ENCODE measurements at places on chromosomes 4 and X.

DNA sequence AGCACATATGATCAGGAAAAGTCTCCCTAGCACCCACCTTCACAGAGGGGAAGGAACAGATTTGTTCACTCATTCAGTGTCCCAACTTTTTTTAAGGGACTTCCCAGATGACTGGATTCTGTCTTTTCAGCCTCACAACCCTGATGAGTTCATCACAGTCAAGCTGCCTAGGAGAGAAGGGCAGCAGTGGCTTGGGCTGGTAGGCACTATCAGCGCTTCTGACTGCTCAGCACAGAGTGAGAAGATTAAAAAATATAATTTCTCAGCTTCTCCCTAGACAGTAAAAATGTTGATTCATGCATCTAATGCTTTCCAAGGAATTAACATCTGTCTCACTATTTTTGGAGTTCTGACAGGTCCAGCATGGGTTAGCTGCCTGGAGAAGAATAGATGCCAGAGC lies 328.2 kb downstream of the DTHD1 start:
- no peak for DNase-seq

GRCh38 chrX:105331244-105331643 lies 110.8 kb upstream of the TEX13A start:
- no peak for DNase-seq

- DNase-seq, result no peak
Measured at GRCh38 chr4:93994175-93994994, 165.8 kb downstream of the ATOH1 start.

GRCh38 chr4:99276417-99276816 lies 14.4 kb downstream of the ADH1A start:
- DNase-seq, result no peak

- DNase-seq, result no peak
Measured at GRCh38 chr4:71976523-71976922, 55.3 kb upstream of the NPFFR2 start.

GRCh38 chrX:129746557-129747470 lies 8.0 kb downstream of the XPNPEP2 start:
- DNase-seq, result no peak

GRCh38 chrX:69138118-69138390 lies 27.2 kb downstream of the PJA1 start:
- DNase-seq, result no peak

- no peak for DNase-seq
Measured at GRCh38 chrX:2342874-2343273, 157.9 kb downstream of the DHRSX start.

DNA sequence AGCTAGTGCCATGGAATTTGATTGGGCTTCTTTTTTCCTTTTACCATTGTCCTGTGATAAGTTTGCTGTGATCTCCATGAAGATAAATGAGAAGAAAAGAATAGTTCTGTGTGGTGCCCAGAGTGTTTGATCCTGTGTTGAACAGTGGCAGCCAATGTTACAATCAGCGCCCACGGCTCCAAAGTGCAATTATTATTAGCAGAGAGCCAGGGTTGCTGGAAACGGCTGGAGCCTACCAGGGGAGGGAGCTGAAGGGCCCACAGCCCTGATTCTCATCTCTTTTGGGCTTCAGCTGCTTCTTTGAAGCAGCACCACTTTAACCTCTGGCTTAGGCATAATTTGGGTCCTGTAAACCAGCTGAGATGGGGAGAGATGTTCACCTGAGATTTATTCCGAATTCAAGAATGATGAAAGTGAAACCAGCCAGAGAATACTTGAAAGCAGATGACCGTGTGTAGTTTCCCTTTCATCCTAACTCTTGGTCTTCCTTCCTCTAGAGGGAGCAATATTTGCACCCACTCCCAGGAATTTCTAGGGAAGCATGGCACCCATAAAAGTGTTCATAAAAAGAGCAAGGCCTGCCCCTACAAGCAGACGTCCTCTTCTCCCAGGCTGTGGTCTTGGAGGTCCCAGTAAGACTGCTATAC lies 298.3 kb downstream of the EVC2 start:
- no peak for DNase-seq

DNA sequence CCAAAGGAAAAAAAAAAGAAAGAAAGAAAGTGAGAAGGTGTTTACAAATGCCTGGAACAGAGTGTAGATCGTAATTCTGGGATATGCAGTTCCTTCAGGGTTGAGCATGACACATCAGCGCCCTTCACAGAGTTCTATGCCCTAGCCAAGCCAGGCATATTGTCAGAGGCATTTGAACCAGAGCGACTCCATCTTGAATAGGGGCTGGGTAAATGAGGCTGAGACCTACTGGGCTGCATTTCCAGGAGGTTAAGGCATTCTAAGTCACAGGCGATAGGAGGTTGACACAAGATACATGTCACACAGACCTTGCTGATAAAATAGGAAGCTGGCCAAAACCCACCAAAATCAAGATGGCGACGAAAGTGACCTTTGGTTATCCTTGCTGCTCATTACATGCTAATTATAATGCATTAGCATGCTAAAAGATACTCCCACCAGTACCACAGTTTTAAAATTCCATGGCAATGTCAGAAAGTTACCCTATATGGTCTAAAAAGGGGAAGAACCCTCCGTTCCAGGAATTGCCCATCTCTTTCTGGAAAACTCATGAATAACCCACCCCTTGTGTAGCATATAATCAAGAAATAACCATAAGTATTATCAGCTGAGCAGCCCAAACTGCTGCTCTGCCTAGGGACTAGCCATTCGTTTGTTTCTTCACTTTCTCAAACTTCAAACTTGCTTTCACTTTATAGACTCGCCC lies 23.5 kb upstream of the LRBA start:
- no peak for DNase-seq

DNA sequence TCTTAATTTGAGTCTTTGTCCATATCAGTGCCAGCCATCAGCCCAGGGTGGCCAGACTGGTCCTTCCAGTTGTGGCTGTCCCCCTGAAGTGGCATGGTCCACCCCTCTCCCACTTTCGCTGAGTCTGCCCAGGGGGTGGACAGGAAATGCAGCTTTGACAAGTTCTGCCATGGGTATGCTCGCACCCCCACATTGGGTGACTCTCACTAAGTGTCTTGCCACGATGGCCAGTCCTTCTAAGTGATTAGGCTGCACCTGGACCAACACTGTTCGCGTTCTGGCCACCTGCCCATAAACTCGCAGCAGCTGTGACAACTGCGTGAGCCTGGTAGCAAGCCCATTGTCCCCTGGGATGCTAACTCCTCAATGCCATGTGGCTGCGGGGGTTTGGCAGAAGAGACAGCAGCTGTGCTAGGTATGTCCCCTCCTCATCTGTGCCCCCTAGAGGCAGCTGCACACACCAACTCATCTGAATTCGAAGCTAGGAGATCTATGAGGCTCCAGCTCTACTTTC lies 10.0 kb upstream of the LNX1 start:
- DNase-seq, result no peak

DNA sequence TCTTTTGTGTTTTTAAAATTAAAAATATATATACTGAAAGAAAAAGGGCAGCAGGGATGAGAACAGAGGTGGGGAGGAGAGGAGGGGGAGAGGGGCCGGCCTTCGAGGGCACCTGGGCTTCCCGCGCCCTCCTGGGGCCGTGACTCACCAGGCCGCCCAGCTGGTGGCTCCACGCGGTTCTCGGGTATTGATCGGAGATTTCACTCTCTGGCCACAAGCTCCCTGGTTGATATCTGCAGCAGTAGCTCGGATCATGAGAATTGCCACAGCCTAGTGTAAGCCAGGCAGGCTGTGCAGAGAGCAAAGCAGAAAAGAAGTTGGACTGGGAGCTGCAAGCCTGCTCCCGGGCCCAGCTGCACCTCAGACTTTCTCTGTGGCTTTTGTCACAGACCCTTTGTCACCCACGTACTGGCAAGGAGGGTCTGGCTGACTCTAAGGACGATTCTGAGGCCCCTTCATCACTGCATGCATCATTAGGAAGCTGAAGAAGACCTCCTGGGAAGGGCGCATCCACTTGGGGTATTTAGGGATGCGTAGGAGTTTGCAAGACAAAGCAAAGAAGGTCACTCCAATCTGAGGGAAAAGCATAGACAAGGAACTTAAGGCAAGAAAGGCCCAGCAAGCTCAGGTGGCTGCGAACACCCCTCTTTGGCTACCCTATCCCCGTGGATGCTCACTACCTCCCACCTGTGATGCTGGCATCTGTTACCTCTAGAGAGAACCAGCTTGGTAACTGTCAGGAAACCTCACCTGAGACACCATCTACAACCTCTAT lies 71.7 kb downstream of the CPZ start:
- no peak for DNase-seq

DNA sequence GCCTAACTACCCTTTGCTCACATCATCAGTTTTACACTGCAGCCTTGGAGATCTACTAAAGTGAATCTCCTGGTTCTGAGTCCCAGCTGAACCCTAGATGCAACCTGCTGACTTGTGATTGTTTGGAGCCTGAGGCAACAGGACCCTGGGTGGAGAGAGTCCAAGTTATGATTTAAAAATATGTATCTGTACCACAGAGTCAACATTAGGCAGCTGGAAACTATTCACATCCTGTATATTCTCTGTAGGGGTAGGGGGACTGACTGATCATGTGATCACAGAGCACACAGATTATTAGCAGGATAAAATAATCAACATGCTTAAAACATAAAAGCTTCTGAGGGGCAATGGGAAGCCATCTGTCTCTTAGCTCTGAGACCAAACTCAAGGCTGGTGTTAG lies 52.1 kb downstream of the CT47B1 start:
- no peak for DNase-seq

DNA sequence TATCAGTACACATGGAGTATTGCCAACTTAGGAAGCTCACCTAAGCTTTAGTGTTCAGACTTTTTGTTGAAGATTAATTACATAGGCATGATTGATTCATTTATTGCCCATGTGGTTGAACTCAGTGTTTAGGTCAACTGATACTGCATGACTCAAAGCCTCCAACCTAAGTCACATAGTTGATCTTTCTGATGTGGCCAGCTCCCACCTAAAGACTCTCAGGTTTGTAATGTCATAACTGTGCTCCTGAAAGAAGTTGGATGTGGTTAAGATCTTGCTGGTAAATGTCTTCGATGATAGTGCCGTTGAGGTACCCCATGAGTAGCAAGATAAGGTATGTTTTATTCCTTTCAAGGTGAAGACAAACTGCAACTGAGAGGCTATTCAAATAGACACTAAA lies 192.5 kb downstream of the EDA start:
- no peak for DNase-seq

GRCh38 chr4:184805462-184806228 lies 20.1 kb downstream of the ACSL1 start:
- no peak for DNase-seq

GRCh38 chr4:19947349-19947748 lies 304.4 kb upstream of the SLIT2 start:
- DNase-seq, result no peak

DNA sequence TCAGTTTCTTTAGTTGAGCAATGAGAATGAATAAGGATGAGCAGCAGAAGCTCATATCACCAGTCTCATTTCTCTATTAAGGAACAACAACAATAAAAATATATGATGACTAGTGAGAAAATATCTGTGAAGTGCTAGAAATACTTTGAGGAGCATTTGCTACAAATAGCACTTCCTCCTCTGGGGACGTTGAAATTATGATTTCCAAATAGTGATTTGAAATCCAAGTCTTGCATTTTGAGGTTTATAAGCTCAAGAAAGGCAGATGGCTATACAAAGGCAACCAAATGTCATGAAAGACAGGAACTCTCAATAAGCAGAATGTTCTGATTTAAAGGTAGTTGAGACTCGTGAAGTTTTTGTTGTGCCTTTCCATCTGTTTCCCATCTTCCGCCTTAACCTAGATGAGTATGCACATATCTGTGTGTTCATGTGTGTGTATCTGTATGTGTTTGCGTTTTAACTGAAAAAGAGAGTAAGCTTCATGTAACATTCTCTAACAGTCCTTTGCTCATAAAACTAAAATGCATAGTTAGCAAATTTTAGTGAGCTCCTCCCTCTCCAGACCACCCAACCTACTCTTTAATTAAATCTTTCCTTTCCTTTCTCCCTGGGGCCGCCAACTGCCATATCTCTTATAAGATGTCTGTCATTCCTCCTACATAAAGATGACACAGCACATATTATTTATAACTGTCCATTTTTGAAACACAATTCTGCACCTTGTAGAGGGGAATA lies 222.6 kb upstream of the RASGEF1B start:
- no peak for DNase-seq

DNA sequence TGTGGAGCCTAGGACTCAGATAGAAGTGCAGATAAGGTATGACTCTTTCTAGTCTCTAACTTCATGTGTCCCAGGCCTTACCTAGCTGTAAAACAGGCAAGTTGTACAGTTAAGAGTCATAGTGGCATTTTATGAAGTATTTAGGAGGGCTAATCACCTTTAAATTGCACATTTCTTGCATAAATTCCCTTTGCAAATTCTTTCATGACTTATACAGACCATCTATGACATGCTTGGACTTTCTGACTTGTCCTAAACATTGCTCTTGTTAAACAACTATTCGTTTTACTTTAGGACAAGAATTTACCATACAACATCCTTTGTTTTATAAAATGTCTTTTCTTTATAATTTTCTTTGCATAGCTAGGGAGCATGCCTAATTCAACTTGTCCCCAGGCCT lies 7.8 kb upstream of the RRAGB start:
- DNase-seq, result no peak

GRCh38 chr4:139085141-139085540 lies 69.6 kb downstream of the NOCT start:
- DNase-seq, result no peak

DNA sequence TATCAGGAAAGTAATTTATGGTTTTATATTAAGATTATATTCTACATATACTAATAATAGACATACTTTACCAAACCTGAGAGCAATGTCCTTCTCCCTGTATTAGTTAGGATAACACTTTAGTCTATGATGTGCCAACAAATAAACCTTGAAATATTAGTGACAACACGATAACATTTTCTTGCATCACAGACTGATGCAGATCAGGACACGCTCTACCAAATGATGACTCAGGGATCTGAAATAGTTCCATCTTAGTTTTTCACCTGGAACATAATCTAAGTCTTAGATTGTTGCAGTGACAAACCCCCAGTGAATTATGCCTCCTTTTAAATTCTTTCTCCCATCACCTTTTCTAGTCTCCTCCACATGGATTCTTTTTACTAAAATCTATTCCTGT lies 214.2 kb downstream of the CLCN4 start:
- DNase-seq, result no peak

- no peak for DNase-seq
Measured at GRCh38 chr4:12319765-12320164, 891.1 kb upstream of the HS3ST1 start.

- DNase-seq, result no peak
Measured at GRCh38 chr4:67436742-67437141, 108.6 kb downstream of the CENPC start.

- DNase-seq, result no peak
Measured at GRCh38 chr4:86496094-86497080, 97.7 kb upstream of the PTPN13 start.

GRCh38 chrX:36160081-36160480 lies 240.5 kb downstream of the CFAP47 start:
- no peak for DNase-seq

DNA sequence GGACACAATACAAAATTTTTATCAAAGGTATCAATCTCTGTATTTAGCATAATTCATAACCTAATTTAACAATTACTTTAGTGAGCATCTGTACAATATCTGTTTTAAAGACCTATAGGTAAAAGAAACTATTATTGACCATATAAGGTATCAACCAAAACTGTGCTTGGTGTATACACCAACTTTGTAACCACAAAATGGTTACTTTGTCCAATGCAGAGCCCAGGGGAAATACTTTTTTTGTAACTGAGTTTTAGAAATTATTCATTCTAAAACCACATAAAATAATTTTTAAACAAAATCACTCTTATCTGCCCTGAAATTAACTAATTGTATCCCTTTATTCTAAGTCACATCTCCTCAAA lies 5.0 kb downstream of the CXXC4 start:
- no peak for DNase-seq

- DNase-seq, result no peak
Measured at GRCh38 chr4:7831858-7832730, 107.6 kb downstream of the AFAP1 start.
